ENCODE measurements at places on chromosomes 4 and X.
A peak's percentile ranks its signal among the peaks of the same experiment; 100 is the strongest.

DNA sequence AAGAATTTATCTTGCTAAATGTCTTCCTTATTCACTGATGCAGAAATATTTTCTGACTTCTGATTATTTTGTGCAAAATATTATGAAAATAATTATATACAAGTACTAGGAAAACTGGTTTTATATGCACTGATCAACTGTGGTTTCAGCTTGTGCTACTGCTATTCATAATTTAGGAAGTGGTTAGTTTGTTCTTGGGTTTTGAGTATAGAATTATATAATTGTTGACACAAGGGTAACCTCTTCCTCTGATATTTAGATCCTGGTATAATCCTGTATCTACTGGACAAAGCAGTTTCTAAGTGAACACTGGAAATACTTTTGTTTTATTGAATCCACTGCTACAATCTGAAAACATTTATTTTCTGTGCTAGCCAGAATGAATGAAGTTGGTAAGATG, 182.8 kb downstream of the PDGFC start:
- no peak for DNase-seq

DNA sequence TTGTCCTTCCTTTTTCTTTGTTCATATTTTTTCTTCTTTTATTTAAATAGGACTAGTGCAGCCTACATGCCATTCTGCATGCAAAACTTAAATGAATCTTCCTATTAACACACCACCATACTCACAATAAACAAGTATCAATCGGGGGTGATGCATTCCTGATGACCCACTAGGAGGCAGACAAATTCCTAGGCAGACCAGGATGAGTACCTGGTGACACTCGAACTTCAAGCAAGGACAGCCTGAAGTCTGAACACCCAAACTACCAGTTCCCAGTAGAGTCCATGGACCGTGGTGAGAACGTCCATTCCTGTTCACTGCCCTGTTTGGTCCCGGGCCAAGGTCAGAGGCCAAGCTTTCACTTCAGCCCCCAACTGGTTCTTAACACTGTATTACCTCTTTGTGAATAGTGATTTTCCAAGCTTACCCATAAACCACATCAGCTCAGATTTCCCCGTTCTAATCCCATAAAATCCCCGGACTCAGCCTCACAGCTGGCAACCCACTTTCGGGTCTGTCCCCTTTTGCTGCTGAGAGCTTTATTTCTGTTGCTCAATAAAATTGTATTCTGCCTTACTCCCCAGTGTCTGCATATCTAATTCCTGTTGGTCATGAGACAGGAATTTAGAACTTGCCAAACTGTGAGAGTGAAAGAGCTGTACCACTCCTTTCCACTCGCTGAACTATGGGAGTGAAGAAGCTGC, 1286.6 kb downstream of the FSTL5 start:
- DNase-seq: no peak

DNA sequence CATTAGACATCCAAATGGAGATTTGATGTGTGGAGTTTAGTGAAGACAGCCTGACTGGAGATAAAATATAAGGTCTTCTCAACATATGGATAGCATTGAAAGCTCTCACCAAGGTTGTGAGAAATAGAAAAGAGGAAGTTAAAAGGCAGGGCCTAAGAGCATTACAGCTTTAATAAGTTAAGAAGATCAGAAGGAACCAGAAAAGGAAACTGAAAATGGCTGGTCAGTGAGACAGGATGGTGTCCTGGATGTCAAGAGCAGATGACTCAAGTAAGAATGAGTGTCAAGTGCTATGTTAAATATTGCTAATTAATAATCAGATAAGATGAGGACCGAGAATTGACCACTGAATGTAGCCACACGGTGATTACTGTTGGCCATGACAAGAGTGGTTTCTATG, 642.9 kb downstream of the STPG2 start:
- no peak for DNase-seq

- no peak for DNase-seq
Measured at GRCh38 chrX:74251006-74251930, 52.7 kb upstream of the ZCCHC13 start.

DNA sequence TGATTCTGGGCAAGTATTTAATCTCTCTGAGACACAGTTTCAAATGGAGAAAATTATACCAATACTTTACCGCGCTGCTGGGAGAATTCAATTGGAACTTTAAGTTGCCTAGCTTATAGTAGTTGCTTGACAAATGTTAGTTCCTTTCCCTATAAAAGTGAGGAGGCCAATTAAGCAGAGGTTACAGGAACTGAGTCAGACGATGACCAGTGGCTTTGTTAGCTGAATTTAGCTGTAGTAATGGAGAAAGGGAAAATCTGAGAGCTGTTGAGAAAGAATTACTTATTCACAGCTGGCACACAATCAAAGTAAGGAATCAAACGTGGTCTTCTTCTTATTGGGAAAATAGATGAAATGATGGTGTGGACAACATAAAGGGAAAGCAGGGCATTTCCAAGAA, 29.6 kb downstream of the SMARCA1 start:
- no peak for DNase-seq

GRCh38 chrX:53235566-53235965, 10.6 kb upstream of the KDM5C start:
- DNase-seq: no peak

DNA sequence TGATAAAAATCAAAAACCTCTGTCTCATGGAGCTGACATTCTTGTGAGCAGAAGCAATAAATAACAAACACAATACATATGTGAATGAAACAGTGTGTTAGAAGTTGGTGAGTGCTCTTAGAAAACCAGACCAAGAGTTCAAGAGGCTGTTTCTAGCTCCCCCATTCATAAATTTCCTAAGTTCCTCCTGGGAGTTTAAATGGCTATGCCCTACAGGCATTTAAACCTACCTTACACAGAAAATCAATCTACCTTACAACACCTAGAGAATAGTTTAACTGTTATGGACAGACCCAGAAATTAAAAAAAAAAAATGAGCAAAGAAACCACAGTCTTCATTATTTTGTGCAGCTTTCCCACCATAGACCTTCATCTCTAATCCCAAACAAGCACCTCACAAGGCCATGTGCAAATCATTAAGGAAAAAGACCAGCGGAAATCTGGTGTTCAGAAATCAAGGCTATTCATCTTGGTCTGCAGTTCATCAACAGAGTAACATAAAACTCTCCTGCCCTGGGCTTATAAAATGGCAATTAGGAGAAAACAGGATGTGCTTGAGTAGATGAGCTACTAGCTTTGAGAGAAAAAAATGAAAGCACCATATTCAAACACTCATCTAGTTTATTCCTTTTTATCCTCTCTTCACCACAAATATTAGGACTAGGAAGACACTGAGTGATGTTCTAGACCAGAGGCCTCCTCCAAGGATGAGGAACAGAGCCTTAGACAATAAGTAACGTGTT, 147.2 kb downstream of the SHROOM3 start:
- DNase-seq: no peak

DNA sequence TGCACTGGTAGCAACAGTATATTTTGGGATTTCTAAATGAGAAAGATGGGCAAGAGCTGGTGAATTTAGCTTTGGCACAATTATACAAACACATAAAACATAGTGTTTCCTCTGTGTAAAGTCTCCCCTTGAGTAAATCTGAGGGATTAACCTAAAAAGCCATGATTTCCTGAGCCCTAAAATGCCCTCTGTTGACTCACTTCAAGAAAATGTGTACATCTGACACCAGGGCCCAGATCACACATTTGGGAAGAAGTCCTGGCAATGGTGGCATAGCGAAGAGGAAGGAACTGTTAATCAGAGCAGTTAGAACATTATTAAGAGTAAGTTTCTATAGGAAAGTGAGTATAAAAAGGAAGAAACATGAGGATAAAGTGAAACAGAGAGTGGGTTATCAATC, 338.5 kb downstream of the SPOCK3 start:
- DNase-seq: no peak

DNA sequence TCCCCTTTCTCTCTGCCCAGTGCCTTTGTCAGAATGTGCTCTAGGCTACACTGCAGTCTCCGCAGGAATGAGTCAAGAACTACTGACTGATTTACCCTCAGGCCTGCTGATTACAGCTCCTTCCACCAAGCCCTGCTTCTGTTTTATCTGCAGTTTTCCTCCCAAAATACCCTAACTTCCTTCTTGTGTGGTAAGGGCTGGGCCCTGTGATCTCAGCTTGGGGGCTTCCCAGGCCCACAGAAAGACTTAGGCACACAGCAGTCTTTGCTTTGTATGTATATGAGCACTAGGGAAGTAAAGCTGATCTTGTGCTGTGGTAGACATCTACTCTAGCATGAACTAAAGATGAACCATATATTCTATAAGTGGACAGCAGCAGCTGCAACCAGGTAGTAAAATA, 18.8 kb downstream of the PAK3 start:
- DNase-seq: no peak

- DNase-seq: peak; percentile 1
Measured at GRCh38 chrX:11341274-11342201, 48.3 kb downstream of the AMELX start.

GRCh38 chrX:31570658-31571057, 498.8 kb upstream of the FTHL17 start:
- DNase-seq: no peak

DNA sequence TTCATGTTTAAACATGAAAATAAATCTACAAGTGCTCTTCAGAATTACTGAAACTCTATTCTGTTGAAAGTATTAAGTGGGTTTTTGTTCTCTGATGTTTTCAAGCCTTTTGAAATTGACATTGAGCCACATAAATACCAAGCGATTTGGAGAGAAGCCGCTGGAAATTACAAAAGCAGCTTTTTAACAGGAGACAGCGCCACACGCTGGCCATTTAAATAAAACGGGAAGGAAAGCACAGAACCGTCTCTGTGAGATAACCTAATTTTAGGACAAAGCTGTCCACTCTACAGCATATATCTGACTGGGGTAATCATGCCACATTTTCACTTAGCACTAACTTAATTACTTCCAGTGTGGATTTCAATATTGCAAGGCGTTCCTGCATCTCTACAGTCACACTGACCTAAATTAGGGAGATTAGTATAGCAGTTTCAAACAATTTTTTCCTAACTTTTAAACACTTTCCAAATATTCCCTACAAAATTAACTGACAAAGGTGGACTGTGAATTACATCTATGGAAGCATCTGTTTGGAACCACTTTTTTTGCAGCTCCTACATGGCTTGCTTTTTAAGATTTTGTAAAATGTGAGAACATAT, 6.8 kb upstream of the ANOS1 start:
- peak; percentile 29 for DNase-seq

DNA sequence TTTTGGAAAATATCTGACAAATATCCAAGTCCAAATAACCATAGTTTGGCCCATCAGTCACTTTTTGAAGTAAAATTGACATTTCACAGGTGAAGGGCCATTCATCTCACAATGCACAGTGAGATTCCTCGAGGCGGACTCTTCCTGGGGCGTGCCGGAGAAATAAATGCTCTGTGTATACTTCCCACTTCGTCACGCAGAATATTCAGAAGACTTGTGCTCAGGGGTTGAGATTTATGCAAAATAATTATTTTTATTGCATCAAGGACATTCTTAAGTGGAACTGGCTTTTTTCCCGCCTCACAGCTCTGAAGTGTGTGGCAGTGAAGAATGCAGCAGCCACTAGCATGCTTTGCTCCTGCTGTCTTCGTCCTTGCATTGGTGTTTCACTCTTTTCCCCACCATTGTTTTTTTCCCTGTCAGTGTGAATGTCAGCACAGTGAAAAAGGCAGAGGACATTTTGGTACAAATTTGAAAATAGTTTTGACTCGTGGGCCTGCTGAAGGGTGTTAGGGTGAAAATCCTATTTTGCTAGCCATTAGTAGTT, 70.6 kb downstream of the FAM193A start:
- no peak for DNase-seq

DNA sequence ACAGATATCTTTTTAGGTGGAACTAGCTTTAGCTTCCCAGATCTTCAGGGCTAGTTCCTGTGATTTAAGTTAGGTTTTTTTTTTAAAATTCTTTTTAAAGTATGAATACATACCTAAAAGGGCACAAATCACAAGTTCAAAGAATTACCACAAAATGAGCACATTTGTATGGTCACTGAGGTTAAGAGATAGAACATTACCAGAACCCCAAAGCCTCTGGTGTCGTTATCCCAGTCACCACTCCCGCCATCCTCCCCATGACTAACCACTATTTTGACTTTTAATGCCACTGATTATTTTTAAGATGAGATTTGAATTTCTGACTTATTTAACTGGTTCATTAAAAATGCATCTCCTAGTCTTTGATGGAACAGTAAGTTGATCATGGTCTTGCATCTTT, 5.4 kb downstream of the PGK1 start:
- no peak for DNase-seq

DNA sequence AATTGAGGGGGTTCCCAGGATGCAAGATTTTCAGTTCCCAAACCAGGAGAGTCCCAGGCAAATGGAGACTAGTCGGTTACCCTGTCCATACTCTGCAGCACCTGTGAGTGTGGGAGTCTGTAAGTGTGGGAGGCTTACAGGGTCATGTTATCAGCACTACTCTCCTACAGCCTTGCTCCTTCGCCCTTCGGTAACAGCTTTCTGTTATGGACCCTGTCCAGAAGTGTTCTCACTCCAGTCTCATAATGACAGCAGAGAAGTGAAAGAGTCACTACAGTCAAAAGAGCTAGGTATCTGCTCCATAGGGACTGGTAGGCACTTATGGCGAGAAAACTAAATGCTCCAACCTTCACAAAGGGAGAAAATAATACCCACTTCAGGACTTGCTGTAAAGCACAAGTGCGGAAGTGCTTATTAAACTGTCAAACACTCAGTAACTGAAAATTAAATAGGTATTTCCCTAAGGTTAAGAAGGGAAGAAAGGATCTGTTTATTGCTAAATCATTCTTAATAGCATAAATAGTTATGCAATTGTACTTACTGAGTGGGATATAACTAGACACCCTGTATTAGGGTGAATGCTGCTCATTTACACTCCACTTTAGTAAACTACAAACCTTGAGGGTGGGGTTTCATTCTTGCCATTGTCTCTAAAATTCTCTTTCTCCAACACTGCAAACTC, 2.7 kb upstream of the ADH7 start:
- DNase-seq: no peak

GRCh38 chr4:10366628-10367027, 90.6 kb downstream of the ZNF518B start:
- DNase-seq: no peak

- peak; percentile 58 for DNase-seq
Measured at GRCh38 chr4:142846729-142847596, 862 bp upstream of the INPP4B start.

DNA sequence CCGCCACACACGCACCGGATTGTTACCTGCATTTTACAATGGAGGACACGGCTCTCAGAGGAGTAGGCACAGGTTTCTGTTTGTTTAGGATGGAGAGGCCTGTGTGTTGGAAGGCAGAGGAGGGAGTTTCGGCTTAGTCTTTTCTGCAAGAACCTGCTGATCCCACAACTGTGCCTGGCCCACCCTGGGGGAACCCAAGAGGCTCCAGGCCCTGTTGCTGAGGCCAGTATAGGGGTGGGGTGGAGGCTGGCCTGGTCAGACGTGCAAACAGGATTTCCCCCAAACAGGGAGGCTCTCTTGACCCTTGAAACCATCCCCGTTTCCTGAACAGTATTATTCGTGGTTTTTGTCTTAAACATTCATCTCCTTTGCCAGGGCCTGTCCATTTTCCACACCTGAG, 772 bp upstream of the SLC49A3 start:
- DNase-seq: no peak

DNA sequence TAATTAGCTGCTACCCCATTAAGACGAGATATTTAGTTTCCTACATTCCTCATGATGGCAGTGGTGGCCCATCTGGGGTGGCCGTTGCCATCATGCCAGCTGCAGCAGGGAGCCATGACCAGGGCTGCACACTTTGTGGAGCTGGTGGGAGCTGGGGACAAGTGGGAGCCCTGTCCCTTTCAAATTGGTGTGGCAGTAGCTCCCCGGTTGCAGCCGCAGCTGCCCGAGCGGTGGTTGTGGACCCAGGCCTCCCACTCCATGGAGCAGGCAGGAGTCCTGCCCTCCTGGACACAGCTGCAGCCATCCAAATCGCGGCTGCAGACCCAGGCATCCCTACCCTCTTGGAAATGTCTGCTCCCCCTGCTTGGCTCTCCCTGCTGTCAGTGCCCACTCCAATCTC, 9.3 kb upstream of the SYTL5 start:
- no peak for DNase-seq
